ENCODE measurements at places on chromosomes 6 and 20. TPM values are rescaled to one million over a fixed set of nuclear protein-coding genes. Genes with fewer than 3 reads are reported as not detected.

DNA sequence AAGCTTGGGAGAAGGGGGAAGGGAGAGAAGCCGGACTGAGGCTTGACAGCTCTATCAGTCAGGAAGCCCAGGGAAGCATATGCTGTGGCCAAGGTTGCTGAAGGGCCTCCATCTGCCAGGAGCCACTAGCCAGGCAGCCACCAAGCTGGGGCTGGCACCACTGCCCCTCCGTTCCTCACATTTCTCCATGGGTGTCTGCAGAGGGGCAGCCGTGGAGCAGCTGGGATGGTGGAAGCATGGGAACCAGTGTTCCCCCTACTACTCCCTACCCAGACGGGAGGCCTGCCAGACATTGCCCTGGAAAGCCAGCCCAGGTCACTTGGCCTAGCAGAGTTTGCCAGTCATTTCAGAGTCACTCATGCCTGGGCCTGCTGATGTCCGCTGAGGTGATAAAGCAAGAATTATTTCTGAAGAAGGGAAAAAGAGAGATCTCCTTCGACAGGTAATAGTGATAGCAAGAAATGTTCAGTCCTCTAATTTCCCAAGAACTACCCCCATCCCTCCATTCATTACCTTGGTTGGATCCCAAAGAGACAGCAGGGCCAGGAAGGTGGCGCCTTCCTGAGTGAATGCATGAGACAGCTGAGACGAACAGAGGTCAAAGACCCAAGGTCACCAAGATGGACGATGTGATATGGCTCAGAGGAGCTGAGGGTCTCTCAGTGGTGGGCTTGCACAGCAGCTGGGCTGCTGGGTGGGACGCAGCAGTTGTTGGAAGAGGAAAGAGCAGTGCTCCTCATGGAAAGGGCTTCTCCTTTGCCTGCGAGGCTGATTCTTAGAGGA is 21.9 kb downstream of the SNPH start:
- H3K4me1 ChIP-seq: peaks cover 26% of the 10 kb centered on the region
- no peak overlapping the region for H3K4me3 ChIP-seq
- no peaks in the 10 kb centered on the region for H3K27me3 ChIP-seq
- no peaks in the 10 kb centered on the region for H3K36me3 ChIP-seq
- H3K27ac ChIP-seq: no peak overlapping the region

- H3K36me3 ChIP-seq: no peaks in the 10 kb centered on the region
- H3K4me3 ChIP-seq: no peak overlapping the region
- no peaks in the 10 kb centered on the region for H3K27me3 ChIP-seq
- no peak overlapping the region for H3K27ac ChIP-seq
- no peak for DNase-seq
- H3K4me1 ChIP-seq: no peaks in the 10 kb centered on the region
Observed at GRCh38 chr6:98323605-98324004, 510.8 kb upstream of the POU3F2 start.

- H3K4me3 ChIP-seq: no peak overlapping the region
- no peak overlapping the region for H3K27ac ChIP-seq
- no peaks in the 10 kb centered on the region for H3K27me3 ChIP-seq
- no peak for DNase-seq
- no peaks in the 10 kb centered on the region for H3K36me3 ChIP-seq
- H3K4me1 ChIP-seq: peaks cover 28% of the 10 kb centered on the region
Observed at GRCh38 chr20:62955519-62956386, 3.2 kb downstream of the SLC17A9 start.

- H3K36me3 ChIP-seq: no peaks in the 10 kb centered on the region
- no peak overlapping the region for H3K27ac ChIP-seq
- DNase-seq: no peak
- no peak overlapping the region for H3K4me3 ChIP-seq
- no peaks in the 10 kb centered on the region for H3K27me3 ChIP-seq
Observed at GRCh38 chr6:88631830-88632229, 331.6 kb downstream of the RNGTT start.

DNA sequence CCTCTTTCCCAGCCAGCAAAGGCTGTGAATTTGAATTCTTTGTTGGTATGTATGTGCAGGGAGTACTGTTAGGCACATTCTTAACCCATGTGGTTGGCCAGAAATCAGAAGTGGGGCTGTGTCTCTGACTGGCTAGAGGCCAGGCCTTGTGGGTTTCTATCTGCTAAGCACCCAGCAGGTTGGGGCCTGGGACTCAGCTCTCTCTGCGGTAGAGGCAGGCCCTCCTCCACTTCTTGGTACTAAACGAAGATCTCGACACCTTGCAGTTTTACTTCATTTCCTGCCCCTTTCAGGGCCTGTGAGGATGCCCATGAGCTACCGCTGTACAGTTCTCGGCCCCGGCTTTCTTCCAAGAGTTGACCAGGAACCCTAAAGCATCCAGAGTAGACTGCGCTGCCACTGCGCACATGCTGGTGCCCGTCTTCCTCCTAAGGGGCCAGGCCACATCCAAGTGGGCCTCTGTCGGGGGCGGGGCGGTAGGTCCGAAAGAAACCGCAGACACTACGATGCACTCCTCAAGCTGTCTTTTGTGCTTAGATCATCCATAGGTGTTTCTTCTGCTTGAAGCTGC is 51.1 kb downstream of the TCP11 start:
- no peaks in the 10 kb centered on the region for H3K27me3 ChIP-seq
- no peak overlapping the region for H3K27ac ChIP-seq
- no peak for DNase-seq
- H3K4me3 ChIP-seq: no peak overlapping the region

- no peaks in the 10 kb centered on the region for H3K36me3 ChIP-seq
- no peaks in the 10 kb centered on the region for H3K4me1 ChIP-seq
- no peak overlapping the region for H3K27ac ChIP-seq
- no peak for DNase-seq
- H3K27me3 ChIP-seq: no peaks in the 10 kb centered on the region
- no peak overlapping the region for H3K4me3 ChIP-seq
Observed at GRCh38 chr6:125213939-125214338, 60.4 kb downstream of the TPD52L1 start.

- no peaks in the 10 kb centered on the region for H3K36me3 ChIP-seq
- no peak overlapping the region for H3K27ac ChIP-seq
- DNase-seq: no peak
- no peak overlapping the region for H3K4me3 ChIP-seq
- no peaks in the 10 kb centered on the region for H3K27me3 ChIP-seq
Observed at GRCh38 chr6:159308198-159308597, 139.0 kb downstream of the FNDC1 start.

DNA sequence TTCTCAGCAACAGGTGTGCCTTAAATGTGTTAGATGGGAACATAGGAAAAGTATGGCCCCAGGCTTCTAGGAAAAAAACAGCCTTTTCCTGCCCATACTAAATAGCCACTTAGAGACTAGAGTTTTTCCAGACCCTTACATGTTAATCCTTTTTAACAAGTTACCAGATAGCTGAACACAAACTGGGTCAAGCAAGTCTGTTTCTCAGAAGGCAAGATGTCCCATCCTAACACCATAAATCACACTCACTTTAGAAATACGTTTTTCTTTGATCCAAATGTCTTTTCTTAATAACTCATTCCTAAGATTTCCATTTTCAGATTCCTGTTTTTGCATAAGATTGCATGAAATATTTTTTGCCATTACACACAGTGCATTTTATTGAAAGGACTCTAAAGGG is 241.3 kb downstream of the KCNQ5 start:
- H3K4me1 ChIP-seq: no peaks in the 10 kb centered on the region
- no peak for DNase-seq
- no peak overlapping the region for H3K27ac ChIP-seq
- H3K36me3 ChIP-seq: no peaks in the 10 kb centered on the region
- no peaks in the 10 kb centered on the region for H3K27me3 ChIP-seq

Gene PROKR2
- not detected for total RNA-seq

Gene ADNP
- total RNA-seq: 64.8 TPM

Gene PACRG
- 0.81 TPM for total RNA-seq

Gene HLA-DRA
- 24.3 TPM for total RNA-seq

Gene MUC22
- total RNA-seq: not detected

Gene ELOVL2
- total RNA-seq: not detected

Gene FAXC
- not detected for total RNA-seq

Gene PTCRA
- not detected for total RNA-seq
